ENCODE measurements at places on chromosomes 3 and 15. TPM values are rescaled to one million over a fixed set of nuclear protein-coding genes. Genes with fewer than 3 reads are reported as not detected.

GRCh38 chr15:87099916-87100315, 1020.2 kb downstream of the AGBL1 start:
- no peak for DNase-seq

The PLA2G4D gene
- polyA plus RNA-seq = not detected

The SCAMP5 gene
- polyA plus RNA-seq = 1.2 TPM

DNA sequence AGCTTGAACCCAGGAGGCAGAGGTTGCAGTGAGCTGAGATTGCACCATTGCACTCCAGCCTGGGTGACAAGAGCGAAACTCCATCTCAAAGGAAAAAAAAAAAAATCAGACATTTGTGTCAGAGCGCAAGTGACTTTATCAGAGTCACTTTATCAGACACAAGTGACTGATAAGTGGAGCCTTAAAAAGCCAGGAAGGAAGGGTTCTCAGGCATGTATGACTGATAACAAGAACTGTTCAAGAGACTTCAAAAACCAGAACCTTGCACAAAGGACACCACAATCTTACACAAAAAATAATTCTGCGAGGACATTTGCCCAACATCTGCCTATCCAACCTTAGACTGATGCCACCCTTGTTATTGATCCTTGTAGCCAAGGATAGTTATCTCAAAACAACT, 13.3 kb upstream of the CFAP44 start:
- no peak for DNase-seq

GRCh38 chr15:82045179-82045891, 483 bp downstream of the MEX3B start:
- peak; percentile 61 for DNase-seq

- no peak for DNase-seq
Measured at GRCh38 chr15:68784206-68784605, 36.5 kb downstream of the ANP32A start.

Data from cardiac muscle cell (in vitro differentiated cells and primary cell).